ENCODE measurements at places on chromosomes 1 and 21. TPM values are rescaled to one million over a fixed set of nuclear protein-coding genes. Genes with fewer than 3 reads are reported as not detected.

Gene NOC2L
- total RNA-seq = 52.7 TPM

Gene KCNK1
- 5.3 TPM for total RNA-seq

Gene LRRC52
- total RNA-seq = not detected

Gene GJA9
- total RNA-seq = not detected

Gene FCRL4
- total RNA-seq = not detected

Gene RHOU
- 39.6 TPM for total RNA-seq

Gene MNDA
- total RNA-seq = 4.2 TPM

Gene KDF1
- not detected for total RNA-seq

Gene KIAA0040
- total RNA-seq = 0.47 TPM

Gene DIO1
- total RNA-seq = not detected

Gene GSTM3
- total RNA-seq = 69.4 TPM

Gene PADI3
- not detected for total RNA-seq

Gene HMGCS2
- total RNA-seq = not detected

Gene EDN2
- total RNA-seq = not detected

Gene TMEM200B
- total RNA-seq = 0.94 TPM

Gene INSRR
- total RNA-seq = 0.31 TPM

Gene EPHB2
- total RNA-seq = 34.9 TPM

Gene SYT6
- total RNA-seq = 7.3 TPM

Gene NPPA
- total RNA-seq = 0.47 TPM

Gene EXO1
- 3.4 TPM for total RNA-seq

Gene AMY1C
- not detected for total RNA-seq

Gene WNT3A
- not detected for total RNA-seq

Gene CACNA1S
- total RNA-seq = under 0.01 TPM

Gene GPR3
- not detected for total RNA-seq

Gene TFF3
- not detected for total RNA-seq

Gene LENEP
- 2.7 TPM for total RNA-seq

Gene S100A7
- not detected for total RNA-seq

Gene LDLRAD2
- total RNA-seq = not detected

Gene EDARADD
- 6.1 TPM for total RNA-seq

Gene SLC25A44
- 9.7 TPM for total RNA-seq

Gene GCSAML
- total RNA-seq = under 0.01 TPM

Gene RGS4
- total RNA-seq = 1.9 TPM

Gene CELA2B
- total RNA-seq = not detected

Gene TNFRSF8
- not detected for total RNA-seq

Gene ATP6V1G3
- not detected for total RNA-seq

Gene BATF3
- total RNA-seq = 8.0 TPM

Gene FHAD1
- 0.31 TPM for total RNA-seq

Gene BMP8A
- 0.16 TPM for total RNA-seq

All from occipital lobe (tissue), 3 donors.